Stimulated activated CD8-positive, alpha-beta memory T cell treated with anti-CD3 and anti-CD28 coated beads, Interleukin-2, amount 100 ng/mL, for 1 hour (primary cell): ENCODE measurements at places on chromosomes 12 and 14.

DNA sequence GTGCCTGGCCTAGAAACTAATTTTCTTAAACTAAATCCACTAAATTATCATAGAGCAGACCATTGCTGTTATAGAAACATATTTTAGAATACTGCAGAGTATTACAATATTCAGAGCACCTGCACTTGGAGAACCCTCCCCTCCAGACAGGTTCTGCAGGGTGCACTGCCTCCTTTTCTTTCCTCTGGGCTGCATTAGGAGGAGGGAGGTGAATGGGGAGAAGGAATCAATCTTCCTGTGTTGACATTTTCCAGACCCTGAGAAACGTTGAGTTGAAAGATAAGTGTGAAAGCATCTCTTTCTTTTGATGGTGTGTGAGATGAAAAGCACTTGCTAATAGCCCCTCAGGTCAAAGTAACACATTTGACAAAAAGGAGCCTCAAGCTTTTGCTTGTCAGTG, 7.3 kb downstream of the SYNE2 start:
- no peak for DNase-seq

GRCh38 chr14:84882830-84883229, 647.1 kb upstream of the FLRT2 start:
- DNase-seq = no peak

DNA sequence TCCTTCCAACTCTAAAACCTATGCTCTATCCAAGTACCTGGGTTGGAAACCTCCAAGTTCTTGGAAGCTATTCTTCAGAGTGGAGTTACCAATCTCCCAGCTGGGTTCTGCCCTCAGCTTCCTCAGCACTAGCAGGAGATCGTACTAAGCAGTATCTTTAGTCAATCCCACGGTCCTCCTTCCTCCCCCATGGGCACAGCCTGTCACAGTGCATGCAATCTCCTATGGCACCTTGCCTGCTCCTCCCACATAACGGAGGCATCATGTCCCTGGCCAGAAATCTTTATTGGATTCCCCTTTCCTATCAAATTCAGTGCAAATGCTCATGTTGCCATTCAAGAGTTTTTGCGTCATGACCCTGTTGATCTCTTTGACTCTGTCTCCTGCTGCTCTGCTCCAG, 5.4 kb upstream of the LPAR5 start:
- DNase-seq = no peak

- no peak for DNase-seq
Observed at GRCh38 chr12:119841433-119842210, 35.5 kb downstream of the CIT start.

- no peak for DNase-seq
Observed at GRCh38 chr12:15013634-15014179, 40.9 kb downstream of the PDE6H start.

DNA sequence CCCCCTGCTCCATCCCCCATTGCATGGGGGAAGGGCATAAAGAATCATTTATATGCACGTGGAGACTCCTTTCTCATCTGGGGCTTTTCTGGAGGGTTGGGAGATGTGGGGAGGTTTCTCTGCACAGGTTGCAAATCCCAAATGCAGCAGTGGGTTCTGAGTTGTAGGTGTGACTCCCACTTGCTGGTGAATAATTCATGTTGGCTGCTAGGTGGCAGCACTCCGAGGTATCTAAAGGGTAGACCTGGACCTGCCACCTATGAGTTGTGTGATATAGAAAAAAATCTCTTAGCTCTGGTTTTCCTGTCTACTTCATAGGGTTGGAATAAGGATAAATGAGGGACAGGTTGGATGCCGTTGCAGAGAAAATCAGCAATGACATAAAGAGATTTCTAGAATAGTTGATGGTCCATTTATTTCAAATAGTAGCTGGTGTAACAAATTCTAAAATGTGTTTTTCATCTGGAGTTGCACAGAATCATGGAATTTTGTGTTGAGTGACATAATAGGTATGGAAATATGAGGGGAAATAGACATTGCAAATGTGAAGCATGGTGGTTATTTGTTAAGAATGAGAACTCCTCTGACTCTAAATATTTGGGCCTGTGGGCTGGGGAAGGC, 4.6 kb downstream of the MARCHF9 start:
- peak; percentile 25 for DNase-seq

- DNase-seq = no peak
Observed at GRCh38 chr12:12336049-12336411, 14.0 kb downstream of the MANSC1 start.
